ENCODE measurements at places on chromosomes 4 and X.

GRCh38 chrX:131217989-131218388 lies 71.1 kb downstream of the IGSF1 start:
- DNase-seq, result no peak

DNA sequence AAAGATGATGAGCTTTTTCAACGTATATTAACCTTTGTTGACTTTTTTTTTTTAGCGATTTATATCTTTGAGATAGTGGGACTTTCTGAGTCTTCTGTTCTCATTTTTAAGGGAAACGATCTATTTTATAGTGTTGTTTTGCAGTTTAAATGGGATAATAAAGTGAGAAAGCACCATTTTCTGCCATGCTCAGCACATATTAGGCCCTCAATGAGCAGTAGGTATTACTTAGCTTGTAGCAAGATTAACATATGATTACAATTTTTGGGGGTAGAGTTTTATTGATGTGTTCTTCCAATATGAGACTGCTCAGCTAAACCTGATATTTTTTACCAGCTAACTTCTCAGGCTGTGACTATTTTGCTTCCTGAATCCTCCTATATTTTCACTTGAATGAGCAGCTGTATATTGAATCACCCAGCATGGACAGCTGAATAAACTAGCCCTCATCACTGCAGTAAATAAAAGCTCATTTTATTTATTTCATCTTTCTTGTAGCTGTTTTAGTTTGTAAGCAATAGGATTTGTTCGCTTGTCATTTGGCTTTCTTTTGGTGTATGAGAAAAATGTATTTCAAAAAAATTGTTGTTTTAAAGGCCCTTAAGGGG lies 43.7 kb downstream of the UGT8 start:
- DNase-seq, result no peak

DNA sequence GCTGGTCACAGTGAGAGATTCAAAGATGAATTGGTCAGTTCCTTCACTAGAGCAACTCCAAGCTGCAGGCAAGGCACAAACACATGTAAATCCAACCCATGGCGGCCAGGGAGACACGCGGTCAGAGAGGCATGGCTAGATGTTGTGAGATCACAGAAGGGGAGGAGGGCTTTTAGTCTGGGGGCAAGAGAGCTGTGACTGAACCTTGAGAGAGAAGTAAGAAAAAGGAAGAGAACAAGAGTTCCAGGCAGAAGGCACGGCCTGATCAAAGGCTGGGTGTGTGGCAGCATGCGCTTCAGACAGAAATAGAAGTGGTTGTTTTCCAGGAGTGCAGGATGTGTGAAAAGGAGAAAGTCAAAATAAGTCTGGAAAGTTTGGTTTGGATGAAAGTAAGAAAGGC lies 15.9 kb downstream of the CCDC149 start:
- DNase-seq, result no peak

DNA sequence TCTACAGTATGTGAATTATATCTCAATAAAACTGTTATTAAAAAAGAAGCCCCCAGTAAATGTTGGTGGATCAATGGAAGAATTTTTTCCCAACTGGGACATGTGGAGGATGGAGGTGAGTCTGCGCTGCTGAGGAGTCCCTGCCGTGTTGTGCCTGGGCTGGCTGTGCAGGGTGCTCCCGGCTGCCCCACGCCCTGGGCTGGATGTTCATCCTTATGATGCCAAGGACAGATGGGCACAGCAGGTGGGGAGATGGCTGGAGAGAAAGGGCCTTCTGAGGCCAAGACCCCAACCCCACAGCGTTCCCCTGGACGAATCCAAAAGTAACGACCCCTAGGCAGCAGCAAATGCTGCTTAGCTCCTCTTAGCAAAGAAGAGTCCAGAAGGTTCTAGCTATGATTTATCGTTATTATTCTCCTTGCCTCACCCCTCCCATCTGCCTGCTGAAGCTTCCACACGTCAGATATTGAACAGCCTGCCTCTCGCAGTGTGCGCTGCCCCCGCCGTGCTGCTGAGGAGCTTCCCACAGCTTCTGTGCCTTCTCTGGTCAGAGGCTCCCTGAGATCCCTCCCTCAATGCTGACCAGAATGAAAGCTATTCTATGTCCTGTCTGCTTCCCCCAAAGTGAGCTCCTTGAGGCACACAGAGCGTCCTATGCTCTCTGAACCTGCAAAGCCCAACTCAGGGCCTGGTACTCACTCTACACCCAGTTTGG lies 26.5 kb downstream of the HMX1 start:
- no peak for DNase-seq

DNA sequence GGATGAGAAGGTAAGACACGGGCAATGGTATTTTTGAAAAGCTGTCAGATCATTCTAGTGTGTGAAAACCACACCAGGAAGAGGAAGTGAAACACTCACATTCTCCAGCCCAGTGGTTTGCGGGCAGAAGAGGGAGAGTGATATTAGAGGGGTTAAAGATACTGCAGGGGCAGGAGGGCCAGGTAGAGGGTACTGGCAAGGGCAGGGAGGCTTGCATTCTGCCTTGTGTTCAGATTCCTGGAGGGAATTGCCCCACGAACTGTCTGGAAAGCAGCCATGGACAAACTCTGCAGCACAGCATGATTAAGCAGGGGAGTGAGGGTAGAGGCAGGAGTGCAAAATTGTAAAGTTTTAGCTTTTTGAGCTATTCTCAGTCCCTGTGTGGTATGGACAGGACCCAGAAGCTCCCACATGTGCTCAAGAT lies 30.9 kb downstream of the NIPAL1 start:
- DNase-seq, result peak; percentile 86

GRCh38 chrX:84993150-84993549 lies 10.5 kb upstream of the APOOL start:
- DNase-seq, result no peak
